ENCODE measurements at places on chromosomes 3 and 15.

GRCh38 chr15:29888646-29889045, 66.4 kb upstream of the TJP1 start:
- no peak for DNase-seq

DNA sequence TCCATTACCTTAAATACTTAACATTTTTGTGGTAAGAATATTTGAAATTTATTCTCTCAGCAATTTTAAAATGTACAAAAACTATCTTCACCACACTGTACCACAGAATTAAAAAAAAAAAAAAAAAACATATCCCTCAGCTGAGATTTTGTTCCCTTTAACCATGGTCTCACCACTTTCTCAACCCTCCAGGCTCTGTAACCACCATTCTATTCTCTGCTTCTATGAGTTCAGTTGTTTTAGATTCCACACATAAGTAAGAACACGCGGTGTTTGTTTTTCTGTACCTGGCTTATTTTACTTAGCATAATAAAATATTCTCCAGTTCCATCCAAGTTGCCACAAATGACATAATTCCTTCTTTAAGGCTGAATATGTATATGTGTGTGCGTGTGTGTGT, 41.5 kb downstream of the CSNK1G1 start:
- DNase-seq, result no peak

- no peak for DNase-seq
These were observed 2.8 kb upstream of the ISG20 start for GRCh38 chr15:88636050-88636449.

DNA sequence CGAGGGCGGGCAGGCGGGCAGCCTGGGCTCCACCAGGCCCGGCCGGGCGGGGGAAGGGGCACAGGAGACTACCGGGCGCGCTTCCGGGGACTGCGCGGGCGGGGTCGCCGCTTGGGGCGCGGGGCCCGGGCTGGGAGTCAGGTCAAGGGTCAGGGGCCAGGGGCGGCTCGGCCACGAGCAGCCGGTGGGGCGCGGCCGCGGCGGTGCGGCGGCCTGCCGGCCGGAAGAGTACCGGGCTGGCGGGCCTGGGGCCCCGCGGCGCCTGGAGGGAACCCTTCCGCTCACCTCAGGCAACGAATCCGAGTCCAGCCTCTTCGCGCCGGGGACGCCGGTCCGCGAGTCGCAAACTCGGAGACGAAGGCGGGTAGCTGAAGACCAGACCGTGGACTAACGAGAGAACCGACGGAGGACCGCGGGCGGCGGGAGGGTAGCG, 225 bp downstream of the RHOA start:
- no peak for DNase-seq

DNA sequence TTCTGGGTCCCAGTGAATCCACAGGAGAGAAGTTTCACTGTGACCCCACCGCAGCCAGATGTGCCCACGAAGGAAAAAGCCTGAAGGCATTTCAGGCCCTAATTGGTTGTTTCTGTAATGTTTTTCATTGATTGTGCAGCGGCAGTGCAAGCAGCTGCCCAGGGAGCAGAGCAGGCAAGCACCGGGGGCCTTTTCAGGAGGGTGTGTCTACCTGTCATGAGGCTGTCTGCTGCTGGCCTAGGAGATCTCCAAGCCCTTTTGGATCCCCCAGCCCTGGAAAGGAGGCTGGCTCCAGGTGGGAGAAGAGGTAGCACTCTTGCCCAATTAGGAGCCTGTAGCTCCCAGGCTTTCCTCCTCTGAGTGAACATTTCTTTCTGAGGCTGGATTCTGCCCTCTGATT, 108.8 kb downstream of the EPHB1 start:
- DNase-seq, result no peak

- DNase-seq, result no peak
These were observed 191.6 kb downstream of the SV2B start for GRCh38 chr15:91291673-91292072.

- no peak for DNase-seq
These were observed 156.3 kb upstream of the UBE2E1 start for GRCh38 chr3:23649448-23649847.

DNA sequence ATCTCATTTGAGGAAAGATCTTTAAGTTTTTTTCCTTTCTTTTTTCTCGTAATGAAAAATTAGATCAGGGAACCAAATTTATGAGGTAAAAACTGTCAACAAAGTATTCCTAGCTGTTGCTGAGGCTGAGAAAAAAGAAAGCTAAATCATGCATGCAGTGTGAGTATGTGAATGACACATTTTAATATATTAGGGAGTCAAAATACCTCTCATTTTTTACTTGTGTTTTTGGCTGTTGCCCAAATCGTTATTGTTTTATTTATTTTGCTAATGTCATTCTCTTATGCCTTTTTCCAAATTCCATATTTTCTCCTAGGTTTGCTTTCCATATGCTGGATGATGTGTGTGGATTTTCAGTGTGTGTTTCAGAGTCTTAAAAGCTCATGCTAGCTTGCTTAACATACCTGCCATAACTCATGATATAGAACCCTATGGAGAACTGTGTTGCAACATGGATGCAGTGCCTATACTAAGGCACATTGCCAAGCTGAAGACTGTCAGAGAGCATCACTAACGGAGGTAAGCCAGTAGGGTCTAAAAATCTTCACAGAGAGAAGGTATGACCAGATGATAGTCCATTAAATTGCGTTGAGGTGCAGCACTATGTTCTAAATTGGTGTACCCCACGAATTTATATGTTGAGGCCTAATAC, 629.5 kb upstream of the KCNMB2 start:
- DNase-seq, result no peak

DNA sequence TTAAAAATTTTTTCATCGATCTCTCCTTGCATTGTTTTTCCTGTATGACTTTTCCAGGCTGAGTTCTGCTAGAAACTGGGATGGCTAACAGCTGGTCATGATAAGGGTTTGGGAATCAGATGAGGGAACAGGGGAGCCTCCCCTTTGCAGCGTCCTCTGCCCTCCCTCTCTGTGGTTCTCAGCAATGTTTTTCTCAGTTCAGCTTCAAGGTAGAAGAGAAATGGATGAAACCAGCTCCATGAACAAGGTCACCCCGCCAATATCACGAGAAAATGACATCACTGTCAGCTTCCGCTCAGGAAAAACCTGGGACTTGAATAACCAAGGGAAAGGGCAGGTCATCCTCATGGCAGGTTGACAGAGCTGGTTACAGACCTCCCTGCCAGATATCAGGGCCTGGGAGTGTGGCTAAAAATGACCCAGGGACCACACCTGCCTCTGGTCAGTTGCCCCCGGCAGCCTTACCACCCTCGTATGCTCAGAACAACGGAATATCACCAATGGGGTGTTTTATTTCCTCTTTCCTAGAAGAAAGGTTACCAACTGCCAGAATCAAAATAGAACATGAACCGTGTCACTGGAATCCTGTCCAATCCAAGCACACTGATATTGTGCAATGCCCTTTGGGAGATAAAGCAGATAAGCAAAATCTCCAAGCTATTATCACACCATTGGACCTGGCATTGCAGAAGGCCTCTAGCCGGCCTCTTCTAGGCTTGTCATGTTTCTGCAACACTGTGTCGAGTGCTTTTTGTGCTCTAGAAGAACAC, 26.1 kb downstream of the LSM3 start:
- DNase-seq, result no peak

GRCh38 chr3:143134471-143134870, 14.9 kb downstream of the CHST2 start:
- DNase-seq, result no peak

- no peak for DNase-seq
These were observed 339.9 kb upstream of the BCHE start for GRCh38 chr3:166177130-166177529.

- no peak for DNase-seq
These were observed 58.0 kb downstream of the ITPR1 start for GRCh38 chr3:4551051-4551711.

DNA sequence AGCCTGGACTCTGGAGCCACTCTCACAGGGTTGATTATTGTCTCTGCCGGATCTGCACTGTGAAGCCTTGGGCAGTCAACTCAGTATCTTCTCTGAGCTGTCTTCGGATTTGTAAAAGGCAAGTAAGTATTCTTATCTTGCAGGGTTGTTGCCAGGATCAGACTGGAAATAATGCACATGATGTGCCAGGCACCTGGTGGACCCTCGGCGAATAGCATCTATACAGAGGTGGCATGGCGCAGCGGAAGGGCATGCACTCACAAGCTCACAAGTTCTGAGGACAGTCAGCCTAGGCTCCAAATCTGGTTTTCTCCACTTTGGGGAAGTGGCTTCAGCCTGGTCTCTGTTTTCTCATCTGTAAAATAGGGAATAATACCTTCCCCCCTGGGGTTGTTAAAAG, 113.9 kb downstream of the SRGAP3 start:
- DNase-seq, result no peak

DNA sequence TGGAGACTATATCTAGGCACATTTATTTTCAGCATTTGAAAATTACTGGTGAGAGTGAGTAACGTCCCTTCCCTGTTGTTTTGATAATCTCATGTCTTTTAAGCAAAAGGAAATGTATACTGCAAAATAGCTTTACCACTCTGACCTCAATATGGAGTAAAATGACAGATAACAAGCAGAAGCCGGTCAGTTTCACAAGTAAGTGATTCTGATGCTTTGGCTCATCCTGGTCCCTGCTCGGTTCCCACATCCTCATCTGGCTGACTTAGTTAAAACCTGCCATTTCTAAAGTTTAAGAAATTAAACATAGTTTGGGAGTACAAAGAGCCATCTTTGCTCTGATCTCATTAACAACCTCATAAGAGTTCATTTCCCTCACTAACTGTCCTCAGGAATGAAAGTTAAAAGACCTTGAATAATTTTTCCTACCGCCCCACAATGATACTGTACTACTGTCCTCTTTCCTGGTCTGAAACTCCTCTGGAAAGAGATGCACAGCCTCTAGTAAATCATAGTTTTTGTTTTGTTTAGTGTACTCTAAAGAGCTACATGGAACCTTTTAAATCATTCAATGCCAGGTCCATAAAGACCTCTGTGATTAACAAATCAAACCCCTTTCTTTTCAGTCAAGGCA, 72.3 kb upstream of the ICE2 start:
- no peak for DNase-seq

- DNase-seq, result no peak
These were observed 86.1 kb downstream of the XXYLT1 start for GRCh38 chr3:195184716-195185421.

GRCh38 chr3:98445949-98446406, 17.0 kb upstream of the OR5K1 start:
- no peak for DNase-seq

DNA sequence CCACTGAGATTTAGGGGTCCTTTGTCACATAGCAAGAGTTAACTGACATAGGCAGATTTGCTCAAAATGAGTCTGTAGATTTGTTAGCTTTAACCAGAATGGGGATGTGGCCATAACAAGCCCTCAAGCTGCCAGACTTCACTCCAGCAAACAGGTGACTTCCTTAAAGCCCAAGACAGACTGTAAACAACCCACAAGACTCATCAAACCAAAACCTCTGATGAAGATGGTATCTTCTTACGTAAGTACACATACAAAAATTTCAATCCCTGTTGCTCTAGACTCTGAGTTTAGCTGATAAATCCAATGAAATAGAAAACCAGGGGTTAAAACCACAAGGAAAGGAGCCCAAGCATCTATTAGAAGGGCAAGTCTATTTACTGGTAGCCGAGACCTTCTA, 18.2 kb upstream of the ZBTB20 start:
- no peak for DNase-seq

- no peak for DNase-seq
These were observed 546.2 kb downstream of the GRM7 start for GRCh38 chr3:7407107-7407506.

DNA sequence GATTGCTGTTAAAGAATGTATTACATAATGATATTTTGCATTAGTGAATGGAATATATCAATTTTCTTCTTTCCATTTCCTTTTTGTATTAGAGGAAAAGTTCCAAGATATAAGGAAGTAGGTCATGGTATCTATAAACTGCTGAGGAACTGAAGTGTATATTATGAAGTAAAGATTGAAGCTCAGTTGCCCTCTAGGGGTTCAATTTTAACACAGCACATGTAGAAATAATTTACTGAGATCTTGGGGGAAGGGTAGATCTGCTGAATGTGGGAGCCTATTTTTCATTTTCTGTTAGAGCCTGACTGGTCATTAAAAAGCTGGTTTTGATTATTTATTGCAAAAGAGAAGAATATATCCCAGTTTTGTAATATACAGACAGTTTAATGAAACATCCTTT, 45.2 kb downstream of the CMC1 start:
- no peak for DNase-seq

DNA sequence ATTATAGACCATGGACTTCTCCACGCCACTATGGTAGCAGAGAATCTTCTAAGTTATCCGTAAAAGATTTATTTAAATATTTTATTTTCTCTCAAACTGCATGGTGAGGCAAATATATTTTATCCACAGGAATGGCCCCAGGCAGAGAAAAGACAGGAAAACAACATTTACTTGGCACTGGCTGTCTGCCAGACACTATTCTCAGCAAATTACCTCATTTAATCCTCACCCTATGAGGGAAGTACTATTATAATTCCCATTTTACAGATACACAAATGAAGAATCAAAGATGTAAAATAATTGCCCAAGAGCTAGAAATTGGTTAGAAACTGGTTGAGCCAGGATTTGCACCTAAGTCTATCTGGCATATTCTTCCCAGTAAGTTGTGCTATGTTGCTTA, 361.4 kb upstream of the IL12A start:
- no peak for DNase-seq

GRCh38 chr15:98914626-98915025, 93.0 kb downstream of the PGPEP1L start:
- no peak for DNase-seq

DNA sequence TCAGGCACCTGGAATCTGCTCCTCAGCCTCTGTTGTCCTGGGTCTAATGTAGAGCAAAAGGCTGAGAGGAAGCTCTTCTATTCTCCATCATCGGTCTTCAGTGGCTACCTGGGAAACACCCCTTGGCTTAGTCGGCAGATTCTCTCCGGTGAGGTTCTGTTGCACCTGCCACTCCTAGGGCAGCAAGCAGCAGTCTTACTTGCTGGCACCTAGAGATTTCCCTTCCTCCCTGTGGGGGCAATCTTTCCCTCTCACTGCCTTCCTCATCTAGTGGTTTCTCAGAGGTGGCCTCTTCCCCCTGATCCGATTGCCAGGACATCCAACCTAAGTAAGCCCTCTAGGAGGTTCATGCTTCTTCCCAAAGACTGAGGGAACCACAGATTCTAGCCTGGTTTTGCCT, 60.8 kb downstream of the PLS1 start:
- DNase-seq, result no peak

DNA sequence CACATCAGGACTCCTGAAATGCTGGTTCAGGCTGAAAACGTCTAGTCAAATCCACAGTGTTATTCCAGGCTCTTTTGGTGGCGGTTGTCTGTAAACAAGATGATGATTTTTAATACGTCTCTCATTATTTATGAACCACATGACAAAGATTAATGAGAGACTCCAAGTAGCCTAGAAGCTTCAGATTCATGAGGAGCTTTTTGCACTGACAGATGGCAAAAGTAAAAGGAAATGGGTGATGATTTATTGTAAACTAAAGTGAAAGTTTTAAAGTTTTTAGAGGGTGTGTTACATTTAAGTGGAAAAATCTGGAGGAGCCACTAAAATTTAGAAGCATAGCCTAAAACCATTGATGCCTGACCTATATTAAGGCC, 77.0 kb downstream of the BBX start:
- DNase-seq, result no peak

- no peak for DNase-seq
These were observed 61.4 kb downstream of the FRMD4B start for GRCh38 chr3:69324362-69325025.

GRCh38 chr3:120552184-120553172, 43.7 kb upstream of the NDUFB4 start:
- no peak for DNase-seq
